ENCODE measurements at places on chromosomes 7 and 10. TPM values are rescaled to one million over a fixed set of nuclear protein-coding genes. Genes with fewer than 3 reads are reported as not detected.

DNA sequence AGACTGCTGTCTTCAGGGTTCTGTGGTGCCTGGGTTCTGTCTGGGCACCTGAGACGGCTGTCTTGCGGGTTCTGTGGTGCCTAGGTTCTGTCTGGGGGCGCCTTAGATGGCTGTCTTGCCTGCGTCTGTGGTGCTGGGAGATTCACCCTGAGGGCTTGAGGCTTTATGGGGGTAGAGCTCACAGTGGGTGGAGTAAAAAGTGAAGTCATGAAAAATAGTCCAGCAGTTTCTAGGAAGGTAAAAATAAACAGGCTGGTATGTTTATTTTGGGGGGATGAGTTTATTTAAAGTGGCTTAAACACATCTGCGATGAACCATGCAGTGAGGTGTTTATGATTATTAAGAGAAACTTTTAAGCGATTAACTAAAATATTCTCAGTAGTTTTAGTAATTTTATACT, 64.2 kb downstream of the NKX6-2 start:
- no peak for DNase-seq

Gene ACSM6
- polyA plus RNA-seq, result 0.08 TPM

- DNase-seq, result no peak
These were observed 62.5 kb downstream of the BPGM start for GRCh38 chr7:134709197-134709596.

DNA sequence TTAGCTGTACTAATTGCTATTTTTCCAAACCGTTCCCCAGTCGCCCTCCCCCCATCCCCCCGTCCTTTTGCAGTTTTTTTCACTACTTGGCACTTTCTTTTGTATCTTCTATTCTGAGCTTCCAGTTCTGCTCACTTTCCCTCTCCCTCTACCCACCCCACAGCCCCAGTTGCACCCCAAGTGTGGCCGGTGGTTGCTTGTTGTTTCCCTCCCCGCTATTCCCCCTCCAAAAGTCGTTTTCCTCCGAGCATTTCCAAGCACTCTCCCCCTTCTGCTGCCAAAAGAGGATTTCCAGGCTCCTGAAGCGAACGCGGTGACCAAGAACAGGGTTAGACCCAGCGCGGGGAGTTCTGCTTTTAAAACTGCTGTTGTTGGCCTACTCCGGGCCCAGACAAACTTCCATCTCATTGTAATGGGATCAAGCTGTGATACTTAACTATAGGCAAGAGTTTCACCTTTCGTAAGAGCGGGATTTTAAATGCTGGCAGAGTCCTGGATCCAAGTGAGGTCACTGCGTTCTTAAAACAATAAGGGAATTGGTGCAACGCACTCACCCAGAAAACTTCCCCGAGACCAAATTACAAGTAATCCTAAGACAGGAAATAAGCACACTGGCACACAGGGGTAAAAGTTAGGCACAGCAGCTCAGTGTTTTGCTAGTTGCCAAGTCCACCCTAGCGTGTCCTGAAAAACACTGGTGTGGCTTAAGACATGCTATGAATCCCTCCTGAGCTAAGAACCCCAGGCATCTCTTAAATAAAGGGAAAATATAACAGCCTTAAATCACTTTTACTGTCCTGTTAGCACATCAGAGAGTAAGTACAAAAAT, 1.5 kb upstream of the RGS10 start:
- no peak for DNase-seq

- DNase-seq, result no peak
These were observed 102.8 kb downstream of the CHN2 start for GRCh38 chr7:29297194-29297890.

Gene SYT15B
- polyA plus RNA-seq, result 2.1 TPM

DNA sequence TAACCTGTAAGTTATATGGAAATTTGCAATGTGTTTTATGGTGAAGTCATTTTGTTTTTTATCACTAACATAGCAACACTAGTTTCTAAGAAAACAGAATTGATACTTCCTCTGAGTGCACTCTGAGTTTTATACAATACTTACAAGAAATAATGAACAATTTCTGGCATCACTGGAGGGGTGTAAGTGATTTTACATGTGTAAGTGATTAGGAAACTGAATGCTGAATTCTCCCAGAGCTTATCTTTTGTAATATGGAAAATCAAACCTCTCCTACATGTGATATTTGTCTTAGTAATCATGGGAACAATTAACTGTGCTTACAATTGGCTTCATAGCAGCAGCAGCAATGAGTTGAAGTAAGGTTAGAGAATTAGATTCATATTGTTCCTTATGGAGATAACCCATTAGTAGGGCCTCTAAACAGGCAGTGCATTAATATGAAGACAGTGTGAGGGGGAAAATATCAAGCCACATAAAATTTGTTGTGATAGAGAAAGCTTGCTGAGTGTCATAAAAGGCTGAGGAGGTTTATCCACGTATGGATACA, 37.4 kb downstream of the SEMA3C start:
- no peak for DNase-seq

GRCh38 chr7:23662124-23662983, 17.6 kb upstream of the FAM221A start:
- DNase-seq, result no peak
